Kidney tubule cell (primary cell): ENCODE measurements at places on chromosomes 3 and 15.

- DNase-seq = no peak
Measured at GRCh38 chr3:156149876-156150275, 29.5 kb downstream of the KCNAB1 start.

DNA sequence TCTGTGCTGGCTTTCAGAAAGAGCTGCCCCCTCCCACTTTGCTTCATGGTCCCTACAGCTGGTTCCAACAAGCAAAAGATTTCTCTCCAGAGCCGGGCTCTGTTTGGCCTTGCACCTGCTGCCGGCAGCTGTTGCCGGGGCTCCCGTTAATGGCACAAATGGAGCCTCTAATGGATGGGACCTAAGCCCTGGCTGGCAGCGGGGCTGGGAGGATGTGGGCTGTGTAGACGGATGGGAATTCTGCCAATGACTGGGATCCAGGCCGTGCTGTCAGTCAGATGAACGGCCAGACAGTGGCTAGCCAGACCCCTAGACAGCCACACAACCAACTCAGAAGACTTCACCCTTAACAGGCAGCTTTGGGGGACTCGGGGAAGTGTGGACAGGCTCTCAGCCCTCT is 88.0 kb downstream of the RPLP1 start:
- DNase-seq = no peak

DNA sequence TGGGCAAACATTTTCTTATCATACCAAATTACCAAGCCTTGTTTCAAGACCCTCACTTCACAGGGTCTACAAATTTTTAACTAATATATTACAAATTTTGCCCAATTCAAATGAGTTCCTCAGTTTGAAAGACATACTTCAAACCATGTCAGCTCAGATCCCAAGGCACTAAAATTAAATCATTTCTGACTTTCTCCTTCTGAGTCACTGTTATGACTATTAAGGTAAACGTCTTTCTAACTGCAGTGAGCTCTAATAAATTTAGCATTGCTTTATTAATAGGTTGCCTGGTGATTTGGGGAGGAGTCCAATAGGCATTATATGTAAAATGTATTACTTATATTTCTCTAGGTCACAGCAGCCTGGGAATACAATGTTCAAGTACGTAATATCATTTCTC is 158.2 kb upstream of the ARHGEF26 start:
- peak; percentile 19 for DNase-seq

DNA sequence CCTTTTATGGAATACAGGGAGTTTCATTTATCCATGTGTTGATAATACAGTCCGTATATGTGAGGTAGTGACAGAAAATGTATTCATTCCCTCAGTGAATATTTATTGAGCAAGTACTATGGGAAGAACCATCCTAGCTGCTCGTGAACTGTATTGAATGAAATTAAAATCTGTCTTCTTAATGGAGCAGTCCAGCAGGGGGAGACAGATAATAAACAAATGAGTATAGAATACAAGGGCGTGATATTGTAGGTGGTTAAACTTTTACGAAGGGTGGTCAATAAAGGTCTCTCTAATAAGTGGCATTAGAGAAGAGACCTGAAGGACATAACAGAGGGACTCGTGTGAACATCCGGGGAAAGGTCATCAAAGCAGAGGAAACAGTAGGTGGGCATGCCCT is 62.7 kb upstream of the OSTN start:
- DNase-seq = peak; percentile 12

DNA sequence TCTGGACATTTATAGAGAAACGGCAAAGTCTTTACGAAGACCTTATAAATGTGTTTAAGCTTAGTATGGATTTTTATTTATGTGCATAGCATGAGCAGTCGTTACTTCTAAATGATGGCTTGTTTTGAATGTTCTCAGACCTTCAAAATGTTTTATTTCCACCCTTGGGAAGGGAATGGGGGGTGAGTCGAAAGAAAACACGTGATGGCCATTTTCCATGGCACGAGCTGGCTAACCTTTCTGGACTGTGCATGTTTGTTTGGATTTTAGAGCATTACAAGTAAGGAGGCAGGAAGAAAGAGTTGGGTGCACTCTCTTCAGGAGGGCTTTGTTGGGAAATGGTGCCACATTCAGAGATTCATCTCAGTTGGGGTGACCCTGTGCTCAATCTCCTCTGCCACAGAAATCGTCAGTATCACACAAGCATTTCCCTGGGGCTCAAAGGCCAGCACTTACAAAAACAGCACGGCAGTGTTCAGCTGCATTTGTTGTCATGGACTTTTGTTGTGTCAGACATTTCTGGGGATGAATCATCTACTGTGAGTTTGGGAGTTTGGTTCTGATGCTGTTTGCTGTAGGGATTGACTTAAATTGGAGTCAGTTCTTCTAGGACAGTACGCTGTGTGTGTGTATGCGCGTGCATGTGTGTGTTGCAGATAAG is 52.3 kb upstream of the ADAMTS9 start:
- DNase-seq = peak; percentile 58

GRCh38 chr3:55282994-55283393 is 204.1 kb downstream of the WNT5A start:
- DNase-seq = no peak

DNA sequence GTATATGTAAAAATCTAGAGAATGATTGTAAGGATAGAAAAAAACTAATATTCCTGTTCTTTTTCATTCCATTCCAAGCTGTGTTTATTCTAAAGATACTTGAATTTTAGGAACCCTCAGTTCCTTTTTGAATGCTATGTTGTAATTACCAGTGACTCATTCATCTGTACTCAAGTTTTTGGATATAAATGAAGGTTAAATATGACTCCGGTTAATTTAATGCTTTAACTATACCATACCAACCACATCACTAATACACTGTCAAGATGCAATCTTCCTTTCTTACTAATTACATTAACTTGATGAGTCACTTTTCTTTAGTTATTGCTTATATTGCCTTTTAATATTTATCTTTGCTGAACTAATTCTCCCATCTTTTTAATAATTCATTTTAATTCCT is 68.8 kb upstream of the ZNF148 start:
- DNase-seq = no peak

- no peak for DNase-seq
Measured at GRCh38 chr3:74303711-74304110, 310.7 kb downstream of the CNTN3 start.

DNA sequence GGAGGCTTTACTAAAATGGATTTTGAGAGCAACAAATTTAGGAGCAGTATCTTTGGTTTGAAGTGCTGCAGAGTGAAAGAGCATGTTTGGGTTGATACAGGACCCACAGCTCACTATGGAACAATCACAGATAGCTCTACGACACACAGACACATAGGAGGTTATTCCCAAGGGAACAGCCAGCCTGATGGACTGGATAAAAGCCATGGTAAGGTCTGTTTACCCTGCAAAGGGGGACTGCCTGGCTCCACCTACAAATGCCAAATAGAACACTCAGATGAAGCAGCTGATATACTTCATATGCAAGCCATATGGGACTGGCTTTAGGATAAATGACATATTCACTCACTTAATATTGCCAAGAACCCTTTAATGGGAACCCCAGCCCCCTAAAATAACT is 75.4 kb downstream of the CDC25A start:
- DNase-seq = no peak

GRCh38 chr15:44781128-44781810 is 44.9 kb downstream of the TRIM69 start:
- DNase-seq = no peak

- no peak for DNase-seq
Measured at GRCh38 chr3:155372281-155372680, 78.8 kb upstream of the STRIT1 start.

DNA sequence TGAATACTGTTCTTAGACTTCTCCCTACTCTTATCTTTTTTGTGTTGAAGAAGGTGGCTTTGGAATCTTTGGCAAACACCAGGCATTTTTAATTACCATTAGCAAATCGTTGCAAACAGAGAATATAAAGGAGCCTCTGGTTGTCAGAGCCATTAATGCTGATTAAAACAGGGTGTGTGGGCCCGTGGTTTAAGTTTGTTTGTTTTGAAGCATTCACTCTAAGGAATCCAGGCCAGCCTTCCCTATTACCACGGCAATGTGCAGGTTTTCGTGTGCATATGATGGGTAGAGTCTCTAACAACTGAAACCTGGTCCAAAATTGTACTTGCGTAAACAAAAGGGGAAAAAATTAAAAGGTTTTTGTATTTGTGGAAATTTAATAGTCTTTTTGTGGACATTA is 141.2 kb upstream of the GMNC start:
- no peak for DNase-seq

GRCh38 chr3:37218206-37218605 is 43.8 kb upstream of the LRRFIP2 start:
- no peak for DNase-seq

DNA sequence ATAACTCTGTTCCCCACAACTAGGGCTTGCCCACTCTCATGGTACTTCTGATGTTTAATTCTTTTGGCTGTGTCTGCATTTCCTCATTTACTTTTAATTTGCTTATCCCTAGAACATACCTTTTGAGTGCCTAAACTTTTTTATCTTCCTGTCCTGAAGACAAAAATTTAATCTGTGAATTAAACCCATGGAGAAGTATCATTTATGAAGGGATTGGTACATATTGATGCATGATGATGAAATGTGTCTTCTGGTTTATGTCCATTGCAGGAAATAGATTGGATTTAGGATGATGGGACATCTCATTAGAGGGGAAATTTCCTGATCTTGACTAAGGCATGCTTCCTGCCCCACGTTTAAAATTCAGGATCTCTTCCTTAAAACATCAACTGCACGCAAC is 109.5 kb downstream of the PGPEP1L start:
- no peak for DNase-seq

GRCh38 chr3:107213044-107213669 is 164.1 kb upstream of the CCDC54 start:
- DNase-seq = no peak

- DNase-seq = peak; percentile 28
Measured at GRCh38 chr3:44339181-44340057, 853 bp downstream of the TCAIM start.

- peak; percentile 28 for DNase-seq
Measured at GRCh38 chr3:193996641-193997089, 139.3 kb upstream of the HES1 start.

DNA sequence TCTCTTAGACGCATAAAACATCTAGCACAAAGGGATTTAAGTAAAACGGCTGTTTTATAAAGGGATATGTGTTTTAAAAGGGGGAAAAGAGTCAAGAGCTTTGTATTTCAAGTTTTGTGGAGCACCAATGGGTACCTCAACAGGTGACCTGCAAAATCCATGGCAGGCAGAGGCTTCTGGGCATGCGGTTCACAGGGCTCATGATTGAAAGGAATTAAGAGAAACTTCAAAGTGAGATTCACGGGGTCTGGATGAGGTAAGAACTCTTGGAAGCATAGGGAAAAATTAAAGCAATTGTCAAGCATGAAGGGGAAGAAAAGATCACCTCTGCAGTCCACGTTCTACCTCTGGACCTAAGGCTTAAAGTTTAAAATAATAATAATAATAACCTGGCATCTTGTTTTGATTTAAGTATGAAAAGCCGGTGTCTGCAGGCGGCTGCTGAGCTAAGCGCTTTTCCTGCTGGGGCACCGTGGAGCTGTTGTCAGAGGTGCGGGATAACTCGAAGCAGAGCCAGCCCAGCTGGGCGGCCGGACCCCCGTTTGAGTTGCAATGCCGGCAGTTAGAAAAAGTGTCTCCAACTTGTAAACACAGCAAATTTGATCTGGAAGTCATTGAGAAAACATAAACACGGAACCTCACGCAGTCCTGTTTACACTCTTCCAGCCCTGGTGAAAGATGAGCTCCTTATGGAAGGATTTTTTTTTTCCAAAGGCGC is 40.5 kb downstream of the HES1 start:
- DNase-seq = no peak

DNA sequence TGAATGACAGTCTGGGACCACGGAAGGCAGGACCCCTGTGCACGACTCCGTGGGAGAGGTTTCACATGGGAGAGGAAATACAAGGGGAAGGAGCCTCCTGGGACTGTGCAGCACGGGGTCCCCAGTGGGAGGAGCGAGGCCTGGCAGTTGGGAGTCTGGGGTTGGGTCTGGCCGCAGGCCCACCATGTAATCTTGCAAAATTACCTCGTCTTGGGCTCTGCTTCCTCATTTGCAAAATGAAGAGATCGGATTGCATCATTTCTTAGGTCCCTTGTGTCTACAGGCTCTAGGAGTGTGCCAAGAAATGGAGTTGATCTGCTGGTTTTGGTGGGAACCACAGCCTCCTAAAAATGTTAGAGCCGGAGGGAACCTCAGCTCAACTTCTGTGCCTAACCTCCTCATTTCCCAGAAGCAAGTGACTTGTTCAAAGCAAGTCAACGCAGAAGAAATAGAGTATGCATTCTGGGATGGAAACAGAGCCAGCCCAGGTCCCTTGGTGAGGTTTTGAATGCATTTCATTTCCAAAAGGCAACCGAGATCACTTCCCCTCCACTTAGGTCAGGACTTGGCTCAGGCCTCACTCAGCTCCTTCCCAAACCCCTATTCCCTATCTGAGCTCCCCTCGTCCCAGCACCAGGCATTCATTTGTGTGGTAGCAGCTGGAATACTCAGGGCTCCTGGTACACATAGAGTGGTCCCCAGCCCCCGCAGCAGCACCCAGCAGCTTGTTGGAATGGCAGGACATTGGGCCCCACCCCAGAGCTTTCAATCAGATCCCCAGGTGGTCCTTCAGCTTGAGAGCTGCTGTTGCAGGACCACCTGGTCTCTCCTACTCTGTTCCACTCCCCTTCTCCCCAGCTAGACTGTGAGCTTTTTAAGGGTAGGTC is 267.7 kb downstream of the XXYLT1 start:
- no peak for DNase-seq

- DNase-seq = no peak
Measured at GRCh38 chr15:40756938-40757337, 1.9 kb upstream of the RMDN3 start.

- DNase-seq = peak; percentile 59
Measured at GRCh38 chr3:32438596-32439344, 47.1 kb downstream of the CMTM7 start.

DNA sequence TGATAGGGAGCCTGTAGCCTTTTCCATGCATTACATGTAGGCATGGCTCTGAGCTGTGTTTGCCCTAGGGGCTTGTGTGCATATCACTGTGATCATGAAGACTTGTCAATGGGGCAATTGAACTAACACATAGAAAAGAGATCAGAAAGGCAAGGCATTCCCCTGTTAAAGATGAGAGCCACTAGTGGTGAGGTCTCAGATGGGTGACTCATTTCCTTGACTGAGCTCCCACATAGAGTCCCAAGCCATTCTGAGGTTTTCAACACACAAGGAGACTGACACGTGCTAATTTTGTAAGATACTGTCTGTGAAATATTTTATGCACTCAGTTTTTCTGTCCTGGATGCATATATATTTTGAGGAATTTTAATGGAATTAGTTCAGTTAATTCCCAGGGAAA is 53.8 kb downstream of the SAMMSON start:
- peak; percentile 41 for DNase-seq

DNA sequence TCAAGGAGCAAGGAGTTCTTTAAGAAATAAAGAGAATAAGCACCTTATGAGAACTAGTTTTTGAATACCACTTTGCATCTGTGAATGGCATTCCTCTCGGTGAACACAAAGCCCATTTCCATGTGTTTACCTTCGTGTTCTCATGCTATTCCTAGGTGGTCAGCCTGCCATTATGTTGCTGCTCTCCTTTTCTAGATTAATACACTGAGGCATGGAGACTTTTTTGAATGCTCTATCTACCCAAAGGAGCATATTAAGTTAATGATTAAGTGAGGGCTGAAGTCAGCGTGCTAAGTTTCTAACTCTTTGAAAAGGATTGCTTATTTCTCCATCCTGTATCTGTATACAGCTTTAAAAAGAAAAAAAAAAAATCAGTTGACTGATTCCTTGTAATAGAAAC is 394.5 kb downstream of the MECOM start:
- DNase-seq = peak; percentile 52

- DNase-seq = peak; percentile 88
Measured at GRCh38 chr3:48662753-48663488, at the start of gene CELSR3. CELSR3 (minus strand) TSS chr3:48662886; CDS start chr3:48662634, 252 bp downstream.
